NCI-H2081 (cell line): ENCODE measurements at places on chromosomes 13 and 19.

- no peak for DNase-seq
Measured at GRCh38 chr19:15974856-15975255, 26.0 kb downstream of the OR10H4 start.

GRCh38 chr13:47142105-47142504, 245.3 kb upstream of the HTR2A start:
- peak; percentile 47 for DNase-seq

DNA sequence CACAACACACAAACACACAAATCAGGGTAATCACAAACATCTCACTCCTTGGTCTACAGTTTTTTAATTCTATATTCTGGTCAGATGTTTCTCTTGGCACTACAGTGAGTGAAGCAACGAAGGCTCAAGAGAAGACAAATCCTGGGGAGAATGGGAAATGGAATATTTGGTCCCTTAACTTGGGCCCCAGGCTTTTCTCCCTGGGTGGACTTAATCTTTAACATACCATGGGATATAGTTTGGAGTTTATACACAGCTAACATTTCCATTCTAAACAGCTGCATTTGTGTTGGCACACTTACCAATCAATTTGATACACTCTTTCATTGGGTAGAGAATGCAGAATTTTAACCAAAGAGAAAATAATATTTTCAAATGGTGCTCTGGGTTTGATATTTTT, 1132.6 kb upstream of the SLC10A2 start:
- no peak for DNase-seq

DNA sequence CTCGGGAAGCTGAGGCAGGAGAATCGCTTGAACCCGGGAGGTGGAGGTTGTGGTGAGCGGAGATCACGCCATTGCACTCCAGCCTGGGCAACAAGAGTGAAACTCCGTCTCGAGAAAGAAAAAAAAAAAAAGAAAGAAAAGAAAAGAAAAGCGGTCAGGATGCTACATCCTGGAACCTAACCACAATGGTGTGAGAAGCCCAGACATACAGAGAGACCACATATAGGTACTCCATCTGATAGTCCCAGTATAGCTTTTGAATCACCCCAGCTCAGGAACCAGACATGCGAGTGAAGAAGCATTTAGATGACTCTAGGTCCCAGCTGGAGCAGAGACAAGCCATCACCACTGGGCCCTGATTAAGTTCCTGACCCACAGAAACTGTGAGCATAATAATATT, 3.2 kb downstream of the IFNL1 start:
- no peak for DNase-seq

- no peak for DNase-seq
Measured at GRCh38 chr19:7288977-7289376, 5.2 kb downstream of the INSR start.

- no peak for DNase-seq
Measured at GRCh38 chr13:107842562-107843180, 372.7 kb downstream of the LIG4 start.

- no peak for DNase-seq
Measured at GRCh38 chr19:12946731-12947496, 1.3 kb downstream of the RAD23A start.

- DNase-seq, result no peak
Measured at GRCh38 chr13:33272531-33273124, 12.9 kb downstream of the STARD13 start.

DNA sequence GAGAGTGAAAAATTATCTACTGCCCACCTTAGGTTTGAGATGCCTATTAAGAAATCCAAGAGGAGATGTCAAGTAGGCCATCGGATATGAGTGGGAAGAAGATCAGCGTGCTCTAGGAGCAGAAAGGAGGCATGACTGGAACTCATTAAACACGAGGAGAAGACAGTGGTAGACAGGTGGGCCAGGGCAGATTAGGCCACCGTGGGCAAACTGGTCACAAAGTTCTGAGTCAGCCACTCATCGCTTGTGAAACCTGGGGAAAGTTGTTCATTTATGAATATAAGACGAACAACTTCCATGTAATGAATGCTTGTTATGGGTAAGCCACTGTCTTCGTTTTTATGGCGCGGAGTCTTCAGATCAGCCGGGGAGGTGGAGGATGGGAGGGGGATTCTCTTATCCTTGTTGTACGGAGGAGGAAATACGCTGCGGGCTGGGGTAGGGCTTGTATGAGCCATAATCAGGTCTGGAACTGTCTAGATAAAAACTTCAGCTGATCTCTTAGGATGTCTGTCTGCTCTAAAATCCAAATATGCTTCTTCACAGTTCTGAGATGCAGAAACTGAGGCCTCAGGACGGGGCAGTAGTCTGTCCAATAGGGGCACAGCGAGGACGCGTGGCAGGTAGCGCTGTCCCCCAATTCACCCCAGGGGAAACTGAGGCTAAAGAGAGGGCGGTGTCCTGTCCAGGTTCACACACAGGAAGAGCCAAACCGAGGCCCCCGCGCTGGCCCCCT, 1.1 kb upstream of the ZNF444 start:
- no peak for DNase-seq

- DNase-seq, result no peak
Measured at GRCh38 chr13:64029343-64030093, 2613.9 kb upstream of the PCDH20 start.

DNA sequence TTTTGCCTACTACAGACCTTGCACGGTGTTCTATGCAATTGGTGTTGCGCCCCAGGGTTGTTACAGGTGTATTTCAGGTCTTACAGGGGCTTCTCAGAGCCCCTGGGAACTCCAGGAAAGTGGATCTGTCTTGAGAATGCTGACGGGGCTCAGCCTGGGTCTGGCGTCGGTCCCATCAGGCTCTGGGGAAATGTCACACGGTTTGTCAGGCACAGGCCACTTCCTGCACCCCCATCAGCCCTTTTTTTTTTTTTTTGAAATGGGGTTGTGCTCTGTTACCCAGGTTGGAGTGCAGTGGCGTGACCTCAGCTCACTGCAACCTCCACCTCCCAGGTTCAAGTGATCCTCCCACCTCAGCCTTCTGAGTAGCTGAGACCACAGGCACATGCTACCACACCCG, 13.2 kb downstream of the CLEC4G start:
- no peak for DNase-seq

- DNase-seq, result no peak
Measured at GRCh38 chr13:75506018-75506417, 24.0 kb upstream of the TBC1D4 start.

GRCh38 chr19:49855676-49856573, 5.0 kb downstream of the PTOV1 start:
- no peak for DNase-seq

GRCh38 chr19:29372091-29372415, 153.7 kb upstream of the VSTM2B start:
- no peak for DNase-seq

GRCh38 chr19:17107546-17108452, 32.2 kb downstream of the MYO9B start:
- peak; percentile 60 for DNase-seq

- DNase-seq, result no peak
Measured at GRCh38 chr13:110475117-110475516, 86.4 kb downstream of the RAB20 start.
